EL (cell line): ENCODE measurements at places on chromosomes 1 and 21.

DNA sequence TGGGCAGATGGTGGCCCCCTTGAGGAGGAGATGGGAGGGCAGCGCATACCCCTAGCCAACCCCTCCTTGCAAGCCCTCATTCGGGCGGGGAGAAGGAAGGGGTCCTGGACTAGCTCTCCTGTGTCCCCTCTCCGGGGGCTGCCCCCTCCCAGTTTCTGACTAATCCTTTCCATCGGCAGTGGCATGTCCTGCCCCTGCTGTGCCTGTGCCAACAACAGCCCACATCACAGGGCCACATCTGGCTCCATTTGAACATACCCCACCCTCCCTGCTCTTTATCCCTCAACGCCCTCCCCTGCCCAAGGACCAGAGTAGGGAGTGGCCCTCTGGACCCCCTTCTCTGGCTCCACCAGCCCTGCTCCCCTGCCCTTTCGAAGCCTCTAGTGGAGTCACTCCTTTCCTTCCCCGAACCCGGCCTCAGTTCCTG lies 11.0 kb upstream of the LMNA start:
- peak; percentile 60 for DNase-seq

GRCh38 chr1:116712510-116712909 lies 41.7 kb upstream of the CD2 start:
- no peak for DNase-seq

GRCh38 chr1:109929588-109930251 lies 19.1 kb downstream of the CSF1 start:
- no peak for DNase-seq

- peak; percentile 97 for DNase-seq
Measured at GRCh38 chr1:203480525-203481084, 5.0 kb downstream of the PRELP start.

GRCh38 chr1:25944986-25945385 lies 38.8 kb upstream of the STMN1 start:
- DNase-seq, result no peak

- DNase-seq, result no peak
Measured at GRCh38 chr1:153262462-153263157, 3.1 kb downstream of the LORICRIN start.

DNA sequence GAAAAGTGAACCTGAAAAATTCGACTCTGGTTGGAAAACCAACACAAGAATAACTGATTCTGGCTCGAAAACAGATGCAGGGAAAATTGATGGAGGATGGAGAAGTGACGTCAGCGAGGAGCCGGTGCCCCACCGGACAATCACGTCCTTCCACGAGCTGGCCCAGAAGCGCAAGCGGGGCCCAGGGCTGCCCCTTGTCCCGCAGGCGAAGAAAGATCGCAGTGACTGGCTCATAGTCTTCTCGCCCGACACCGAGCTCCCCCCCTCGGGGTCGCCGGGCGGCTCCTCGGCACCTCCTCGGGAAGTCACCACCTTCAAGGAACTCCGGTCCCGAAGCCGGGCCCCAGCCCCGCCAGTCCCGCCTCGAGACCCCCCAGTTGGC lies 1.9 kb downstream of the RUSC1 start:
- peak; percentile 63 for DNase-seq

- DNase-seq, result no peak
Measured at GRCh38 chr1:46823151-46823550, 24.3 kb downstream of the CYP4B1 start.

GRCh38 chr1:188652678-188653077 lies 1823.9 kb downstream of the PLA2G4A start:
- peak; percentile 75 for DNase-seq

DNA sequence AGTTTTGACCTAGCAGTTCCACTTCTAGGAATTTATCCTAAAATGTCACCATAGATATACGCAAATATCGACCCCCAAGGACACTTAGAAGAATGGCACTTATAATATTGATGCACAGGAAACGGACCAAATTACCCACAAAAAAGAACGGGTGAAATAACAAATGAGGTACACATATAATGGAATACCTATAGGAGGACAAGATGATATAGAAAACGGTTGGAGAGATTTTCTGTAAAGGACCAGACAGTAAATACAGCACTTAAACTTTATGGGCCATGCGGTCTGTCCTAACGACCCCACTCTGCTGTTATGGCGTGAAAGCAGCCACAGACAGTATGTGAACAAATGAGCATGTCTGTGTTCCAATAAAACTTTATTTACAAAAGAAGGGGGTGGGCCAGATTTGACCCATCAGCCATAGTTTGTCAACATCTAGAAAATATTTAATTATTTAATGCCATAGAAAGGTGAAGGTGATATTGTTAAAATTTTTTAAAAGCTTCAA lies 2.4 kb downstream of the TMPRSS3 start:
- no peak for DNase-seq

DNA sequence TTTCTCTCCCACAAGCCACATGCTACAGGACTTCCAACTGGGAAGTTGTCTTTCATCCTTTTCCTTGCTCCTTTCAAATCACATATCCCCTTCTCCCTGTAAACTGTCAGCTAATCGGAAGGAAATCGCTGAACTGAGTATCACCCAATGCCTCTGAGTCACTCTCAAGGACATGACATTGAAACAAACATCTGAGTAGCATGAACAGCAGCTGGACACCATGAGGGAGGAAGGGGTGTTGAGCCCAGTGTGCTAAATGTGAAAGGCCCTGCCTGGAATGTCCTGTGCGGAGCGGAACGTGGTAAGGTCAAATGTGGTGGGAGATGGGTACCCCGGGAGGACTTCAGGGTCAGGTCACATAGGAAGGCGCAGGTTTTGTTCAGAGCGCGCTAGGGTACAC lies at the start of gene OR2AJ1:
Gene OR2AJ1, plus strand, starts transcription at position 22 of the 400 bp plus-strand sequence. CDS start 8,880 bp downstream, outside the sequence.
- no peak for DNase-seq

DNA sequence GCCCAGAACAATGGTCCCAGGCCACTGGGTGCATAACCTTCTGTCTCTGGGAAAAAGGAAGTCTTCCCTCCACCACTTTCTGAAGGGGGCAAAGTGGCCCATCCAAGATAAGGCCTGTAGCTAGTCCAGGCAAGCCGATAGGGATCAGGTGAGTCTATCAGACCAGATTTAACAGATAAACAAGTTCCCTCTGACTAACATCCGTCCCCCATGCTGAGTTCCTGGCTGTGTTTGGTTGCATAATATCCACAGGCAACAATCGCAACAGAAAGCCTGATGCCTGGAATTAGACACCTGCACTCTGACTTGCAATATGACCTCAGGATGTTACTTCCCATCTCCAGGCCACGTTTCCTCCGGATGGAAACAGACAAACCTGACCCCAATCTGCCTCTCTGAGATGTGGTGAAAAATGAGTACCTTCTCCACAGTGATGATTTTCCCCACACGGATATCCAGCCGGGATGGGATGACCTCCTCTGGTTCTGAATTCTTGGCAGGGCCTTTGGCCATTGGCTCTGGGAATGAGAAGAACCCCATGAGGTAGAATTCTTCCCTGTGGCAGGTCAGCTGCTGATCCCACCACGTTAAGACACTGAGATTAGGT lies 36.4 kb downstream of the YARS1 start:
- DNase-seq, result no peak

DNA sequence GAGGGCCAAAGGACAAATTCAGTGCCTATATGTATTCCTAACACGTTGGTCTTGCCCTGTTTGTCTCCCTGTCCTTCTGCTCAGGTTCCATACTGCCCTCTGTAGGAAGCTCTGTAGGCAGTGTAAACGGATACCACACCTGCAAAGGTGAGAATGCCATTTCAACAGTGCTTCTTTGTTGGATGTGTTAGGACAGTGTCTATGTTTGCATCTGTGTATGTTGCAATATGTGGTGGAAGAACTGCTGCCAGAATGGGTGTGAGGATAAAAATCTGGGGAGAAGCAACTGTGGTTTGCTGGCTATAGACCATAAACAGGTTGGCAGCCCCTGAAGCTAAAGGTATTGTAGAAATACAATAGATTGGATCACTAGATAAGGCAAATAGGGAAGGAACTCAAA lies 113.1 kb upstream of the BMP8A start:
- no peak for DNase-seq

DNA sequence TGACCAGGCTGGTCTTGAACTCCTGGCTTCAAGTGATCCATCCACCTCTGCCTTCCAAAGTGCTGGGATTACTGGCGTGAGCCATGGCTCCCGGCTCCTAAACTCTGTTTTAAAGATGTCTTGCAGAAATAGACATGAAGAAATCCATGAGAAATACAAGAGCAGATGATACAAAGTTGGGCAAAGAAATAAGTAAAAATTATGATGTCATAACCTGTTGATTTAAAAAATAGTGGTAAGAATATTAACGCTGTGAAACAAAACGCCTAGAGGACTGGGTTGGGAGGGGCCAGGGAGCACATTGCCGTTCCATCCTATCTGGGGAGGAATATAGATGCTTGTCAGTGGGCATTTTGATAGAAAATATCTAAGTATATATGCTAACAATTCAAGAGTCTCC lies 1.2 kb upstream of the ITGB2 start:
- DNase-seq, result no peak

DNA sequence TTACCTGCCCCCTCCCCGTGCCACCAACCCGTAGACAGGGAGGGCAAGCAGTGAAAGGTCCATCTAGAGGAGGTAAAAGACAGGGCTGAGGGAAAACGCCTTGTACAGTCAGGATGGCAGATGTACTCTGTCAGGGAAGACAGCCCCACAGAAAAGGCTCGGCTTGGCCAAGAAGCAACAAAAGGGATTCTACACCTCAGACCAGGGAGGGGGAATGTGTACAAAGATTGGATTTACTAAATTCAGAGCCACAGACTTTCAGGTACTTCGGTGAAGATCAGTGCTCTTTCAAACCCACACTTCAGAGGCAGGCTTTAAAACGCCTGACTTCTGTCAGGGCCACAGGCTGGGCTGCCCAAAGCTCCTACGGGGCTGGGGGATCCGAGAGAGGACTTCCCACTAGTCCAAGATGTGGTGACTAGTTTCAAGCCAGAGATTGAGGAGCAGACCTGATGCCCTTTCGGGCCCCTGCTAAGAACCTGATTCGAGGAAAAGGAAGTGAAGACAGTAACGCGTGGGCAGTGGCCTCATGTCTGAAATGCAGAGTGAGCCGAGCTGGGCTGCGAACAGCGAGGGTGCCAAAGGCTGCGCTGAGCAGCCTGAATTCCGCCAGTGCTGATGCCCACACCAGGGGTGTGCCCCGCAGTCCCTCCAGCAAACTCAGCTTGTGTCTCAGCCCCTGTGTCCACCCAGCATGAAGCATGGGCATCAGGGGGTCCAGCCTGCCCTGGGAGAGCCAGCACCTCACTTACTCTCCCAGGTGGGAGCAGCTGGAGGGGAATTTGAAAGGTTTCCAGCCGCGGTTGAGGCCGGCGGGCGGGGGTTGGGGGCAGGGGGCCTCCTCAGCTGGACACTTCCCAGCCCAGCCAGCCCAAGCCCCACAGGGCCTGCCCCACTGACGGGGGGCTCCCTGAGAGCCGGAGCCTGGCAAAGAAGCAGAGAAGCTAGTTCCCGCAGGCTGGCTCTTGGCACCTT lies 36.2 kb downstream of the KIAA1614 start:
- DNase-seq, result no peak

- no peak for DNase-seq
Measured at GRCh38 chr1:92843429-92844352, 11.9 kb downstream of the RPL5 start.

DNA sequence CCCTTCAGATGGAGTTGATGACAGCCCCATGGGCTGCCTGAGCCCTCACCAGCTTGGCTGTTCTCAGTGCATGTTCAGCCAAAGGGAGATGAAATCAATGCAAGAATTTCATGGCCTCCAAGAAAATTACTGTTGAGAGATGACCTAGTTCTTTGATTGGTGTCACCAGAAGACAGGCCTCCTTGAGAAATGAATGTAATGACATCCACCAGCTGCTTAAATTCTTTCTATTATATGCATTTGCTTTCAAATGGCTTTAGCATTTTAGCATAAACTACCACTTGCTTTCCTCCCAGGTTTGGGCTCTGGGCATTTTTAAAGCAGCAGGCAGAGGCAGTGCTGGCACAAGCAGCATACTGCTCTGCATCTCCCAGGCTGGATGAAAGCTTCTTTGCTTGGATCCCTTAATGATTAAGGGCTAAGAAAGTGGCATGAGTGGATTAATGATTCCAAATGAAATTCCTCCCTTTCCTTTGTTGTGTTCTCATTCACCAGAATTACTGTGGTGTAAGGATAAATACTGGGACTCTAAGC lies 278.4 kb downstream of the ZNF326 start:
- no peak for DNase-seq

- DNase-seq, result no peak
Measured at GRCh38 chr1:31387612-31388011, 14.7 kb upstream of the FABP3 start.

DNA sequence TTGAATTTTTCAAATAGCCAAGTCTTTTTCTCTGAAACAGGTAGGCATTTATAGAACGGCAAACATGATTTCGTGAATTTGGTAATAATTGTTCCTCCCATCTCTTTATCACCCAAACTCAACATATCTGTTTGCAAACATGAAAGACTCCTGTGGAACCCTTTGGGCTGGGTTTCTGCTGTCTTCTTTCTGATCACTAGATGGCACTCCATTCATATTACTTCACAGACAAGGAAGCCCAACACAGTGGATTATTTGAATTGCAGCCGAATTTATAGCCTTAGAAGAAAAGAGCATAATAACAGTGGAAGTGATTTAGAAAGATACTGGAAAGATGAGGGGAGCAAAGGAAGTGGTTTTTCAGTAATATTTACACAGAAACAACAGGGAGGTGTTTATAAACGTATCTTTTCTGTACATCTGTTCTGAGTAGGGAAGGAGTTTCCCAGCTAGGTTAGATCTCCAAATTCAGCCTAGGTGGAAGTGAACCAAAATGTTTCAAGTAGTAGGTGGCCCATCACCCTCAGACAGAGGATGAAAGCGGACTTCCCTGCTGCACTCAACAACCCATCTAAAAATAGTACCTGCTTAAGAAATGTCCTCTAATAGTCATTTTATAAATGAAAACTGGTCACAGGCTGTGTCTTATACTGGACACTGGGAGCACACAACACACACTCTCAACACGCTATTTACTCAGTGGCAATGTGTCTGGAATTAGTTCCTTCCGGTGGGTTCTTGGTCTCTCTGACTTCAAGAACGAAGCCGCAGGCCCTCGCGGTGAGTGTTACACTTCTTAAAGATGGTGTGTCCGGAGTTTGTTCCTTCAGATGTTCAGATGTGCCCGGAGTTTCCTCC lies 67.6 kb downstream of the MAP3K21 start:
- DNase-seq, result peak; percentile 49

DNA sequence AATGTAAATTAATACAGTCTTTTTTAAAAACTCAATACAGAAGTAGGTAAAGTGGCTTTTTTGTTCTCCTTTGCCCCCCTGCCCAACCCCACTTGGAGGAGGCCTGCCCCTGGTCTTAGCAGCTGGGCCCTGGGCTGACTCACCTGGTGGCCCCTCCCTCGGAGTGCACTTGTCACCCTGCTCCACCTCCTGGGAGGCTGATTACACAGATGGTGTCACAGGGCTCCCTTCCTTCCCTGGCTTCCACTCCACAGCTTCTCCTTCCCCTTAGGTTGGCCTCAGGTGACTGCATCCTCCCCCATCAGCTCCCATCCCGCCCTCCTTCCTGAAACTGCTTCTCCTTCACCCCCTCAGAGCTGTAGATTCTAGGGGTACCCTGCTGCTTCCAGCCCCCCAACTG lies 11.7 kb upstream of the CAPN9 start:
- DNase-seq, result no peak
